Stimulated activated CD8-positive, alpha-beta memory T cell treated with anti-CD3 and anti-CD28 coated beads, Interleukin-7, amount 100 ng/mL, for 24 hours (primary cell): ENCODE measurements at places on chromosomes 1 and 21.

- DNase-seq = no peak
Measured at GRCh38 chr1:16938351-16939321, 16.9 kb downstream of the CROCC start.

- no peak for DNase-seq
Measured at GRCh38 chr1:89602871-89603404, 30.0 kb upstream of the LRRC8C start.

DNA sequence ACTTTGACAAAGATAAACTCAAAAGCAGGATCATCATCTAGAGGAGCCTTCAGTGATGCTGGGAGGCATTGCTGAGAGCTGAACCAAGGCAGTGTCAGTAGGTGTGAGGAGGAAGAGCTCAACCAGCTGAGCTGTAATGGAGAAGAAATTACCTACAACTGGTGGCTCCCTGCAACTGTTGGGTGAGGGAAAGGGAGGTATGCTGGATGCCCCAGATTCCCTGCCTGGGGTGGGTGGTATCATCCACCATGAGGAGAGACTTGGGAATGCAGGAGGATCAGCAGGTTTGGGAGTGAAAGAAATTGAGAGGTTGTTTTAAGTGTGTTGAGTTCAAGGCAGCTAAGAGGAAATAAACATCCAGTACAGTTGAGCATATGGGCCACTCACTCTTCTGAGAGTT is 199.8 kb downstream of the DNM3 start:
- DNase-seq = no peak

- no peak for DNase-seq
Measured at GRCh38 chr1:50980505-50980904, 10.5 kb downstream of the CDKN2C start.

- DNase-seq = no peak
Measured at GRCh38 chr1:229217716-229218115, 53.2 kb upstream of the RAB4A start.

GRCh38 chr1:218298398-218298797 is 13.3 kb downstream of the RRP15 start:
- no peak for DNase-seq

DNA sequence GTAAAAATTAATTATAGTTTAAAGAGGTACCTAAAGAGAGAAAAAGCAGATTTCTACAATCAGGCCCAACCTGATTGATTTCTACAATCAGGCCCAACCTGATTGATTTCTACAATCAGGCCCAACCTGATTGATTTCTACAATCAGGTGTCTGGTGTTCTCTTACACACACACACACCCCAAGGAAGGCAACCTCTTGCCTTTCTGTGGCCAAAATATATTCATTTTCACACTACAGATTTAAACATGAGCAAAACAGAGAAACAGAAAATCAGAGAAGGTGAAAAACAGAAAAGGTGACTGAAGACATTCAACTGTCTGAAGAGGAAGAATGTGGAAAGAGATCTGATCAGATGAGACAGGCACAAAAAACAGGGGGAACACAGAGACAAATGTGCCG is 104.5 kb downstream of the SMYD2 start:
- DNase-seq = no peak

GRCh38 chr1:114026797-114027196 is 47.5 kb downstream of the OLFML3 start:
- DNase-seq = no peak

DNA sequence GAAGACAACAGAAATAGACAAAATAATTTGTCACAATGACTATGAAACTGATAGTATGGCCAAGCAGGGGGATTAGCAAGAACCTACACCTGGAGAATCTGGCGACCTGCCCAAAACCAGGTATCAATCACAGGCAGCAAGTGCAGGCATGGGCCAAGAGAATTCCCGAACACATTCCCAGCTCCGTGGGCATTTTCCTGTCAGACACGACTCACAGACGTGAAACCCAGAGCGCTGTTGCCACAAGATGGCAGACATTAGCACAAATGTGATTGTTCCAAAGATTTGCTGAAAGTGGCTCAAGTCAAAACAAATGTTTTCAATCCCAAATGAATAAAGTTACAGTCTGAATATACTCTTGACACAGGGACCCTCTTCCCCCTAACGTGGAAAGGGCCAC is 36.8 kb downstream of the HLCS start:
- DNase-seq = no peak

- DNase-seq = no peak
Measured at GRCh38 chr1:54566438-54567141, 18.6 kb downstream of the ACOT11 start.

- no peak for DNase-seq
Measured at GRCh38 chr1:58310881-58311280, 235.6 kb downstream of the OMA1 start.

DNA sequence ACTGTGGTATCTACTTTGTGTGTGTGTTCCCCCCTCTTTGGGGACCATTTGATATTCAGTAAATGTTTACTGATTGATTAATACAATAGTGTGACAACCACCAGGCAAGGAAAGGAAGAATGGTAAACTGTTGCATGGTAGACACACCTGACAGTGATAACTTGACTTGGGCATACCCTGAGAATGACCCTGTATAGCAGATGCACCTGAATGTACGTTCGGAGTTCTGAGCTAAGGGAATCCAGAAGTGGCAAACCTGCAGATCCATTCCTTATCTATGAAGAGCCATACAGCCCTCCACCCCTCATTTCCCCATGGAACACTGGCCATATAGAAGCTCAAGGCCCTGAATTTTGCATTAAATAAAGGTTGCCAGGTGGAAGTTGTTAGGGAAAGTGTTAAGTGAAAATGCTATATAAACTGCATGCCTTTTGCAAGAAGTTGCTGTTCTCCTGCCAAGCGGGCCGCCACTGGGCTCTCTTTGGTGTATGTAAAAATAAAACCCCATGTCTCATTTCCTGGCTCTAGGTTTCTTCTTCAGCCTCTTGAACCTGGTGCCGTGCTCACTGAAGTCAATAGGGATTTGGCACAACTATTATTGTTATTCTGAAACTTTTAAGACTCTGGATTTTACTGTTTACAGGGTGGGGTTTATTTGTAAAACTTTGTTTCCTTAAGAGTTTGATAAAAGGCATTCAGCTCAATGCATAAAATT is 32.6 kb upstream of the DENND1B start:
- no peak for DNase-seq

DNA sequence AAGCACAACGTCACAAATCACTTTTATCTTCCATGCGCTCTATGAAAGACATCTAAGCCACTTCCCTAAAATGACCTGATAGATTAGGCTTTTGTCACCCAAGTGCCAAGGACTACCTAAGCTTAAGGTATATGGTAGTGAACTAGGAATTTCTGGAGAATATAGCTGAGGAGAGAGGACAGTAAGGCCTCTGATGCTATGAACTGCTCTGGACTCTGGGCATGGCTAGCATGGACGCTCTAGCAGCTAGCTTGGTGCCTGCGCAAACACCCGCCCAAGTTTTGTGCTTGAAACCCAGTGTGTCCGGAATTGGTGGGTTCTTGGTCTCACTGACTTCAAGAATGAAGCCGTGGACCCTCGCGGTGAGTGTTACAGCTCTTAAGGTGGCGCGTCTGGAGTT is 42.5 kb downstream of the OR10J5 start:
- no peak for DNase-seq

DNA sequence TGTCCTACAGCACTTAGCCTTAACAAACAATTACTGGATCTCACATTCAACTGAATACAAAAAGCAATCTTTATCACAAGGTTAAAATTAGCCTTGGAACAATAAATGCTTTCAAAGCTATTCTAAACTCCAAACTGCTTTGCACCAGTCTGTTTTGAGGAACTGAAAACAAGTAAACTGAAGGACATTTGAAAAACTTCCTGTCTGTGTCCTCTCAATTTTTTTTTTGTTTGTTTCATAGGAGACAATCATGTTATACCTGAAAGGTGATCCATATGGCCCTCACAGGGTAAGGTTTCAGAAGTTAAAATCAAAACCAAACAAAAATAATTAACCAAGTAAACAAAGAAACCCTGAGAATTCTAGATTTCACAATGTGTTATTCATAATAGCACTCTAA is 459.1 kb downstream of the DPYD start:
- DNase-seq = no peak

- no peak for DNase-seq
Measured at GRCh38 chr1:225946803-225947202, 5.8 kb upstream of the LEFTY2 start.

GRCh38 chr1:15123270-15123669 is 30.3 kb upstream of the TMEM51 start:
- DNase-seq = no peak

DNA sequence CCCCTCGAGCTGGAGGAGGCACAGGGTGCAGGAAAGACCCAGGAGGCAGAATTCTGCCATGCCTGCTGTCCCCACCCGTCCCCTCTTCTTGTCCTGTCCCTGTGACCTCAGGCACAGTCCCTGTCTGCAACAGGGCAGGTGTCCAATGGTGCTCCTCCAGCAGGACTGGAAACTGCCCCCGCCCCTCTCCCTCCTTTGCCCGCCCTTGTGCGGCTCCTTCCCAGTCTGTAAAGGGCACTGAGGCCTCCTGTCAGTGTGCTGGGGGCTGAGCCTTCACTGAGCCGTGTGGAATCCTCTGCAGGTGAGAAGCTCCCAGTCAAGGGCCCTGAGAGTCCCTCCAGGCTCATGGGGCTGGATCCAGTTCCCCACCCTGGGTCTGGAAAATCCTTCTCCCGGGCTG is 28.9 kb downstream of the PRDM16 start:
- no peak for DNase-seq
